ENCODE measurements at places on chromosomes 1 and 21.

DNA sequence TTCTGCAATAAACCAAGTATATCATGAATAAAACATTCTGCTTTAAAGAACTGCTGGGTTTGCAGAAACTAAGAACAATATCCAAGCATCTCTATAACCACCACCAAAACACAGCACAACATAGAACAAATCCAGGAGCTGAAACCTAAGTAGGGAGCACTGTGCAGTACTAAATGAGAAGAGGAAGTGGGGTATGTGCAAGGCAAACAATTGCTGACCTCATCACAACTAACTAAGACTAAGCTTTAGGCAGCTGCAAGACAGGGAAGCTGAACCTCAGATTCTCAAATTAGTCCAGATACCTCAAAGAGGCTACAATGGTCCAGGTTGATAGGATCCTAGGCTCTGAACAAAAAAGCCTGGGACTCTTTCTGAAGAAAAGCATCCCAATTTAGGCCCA is 172.6 kb downstream of the SLC44A5 start:
- DNase-seq, result no peak

- DNase-seq, result no peak
Measured at GRCh38 chr21:35663856-35664606, 396.3 kb downstream of the SETD4 start.

- DNase-seq, result no peak
Measured at GRCh38 chr1:205013683-205014367, 29.2 kb upstream of the CNTN2 start.

- DNase-seq, result no peak
Measured at GRCh38 chr1:192998536-192998935, 60.6 kb downstream of the UCHL5 start.

GRCh38 chr1:118717893-118718292 is 270.2 kb downstream of the TBX15 start:
- no peak for DNase-seq

DNA sequence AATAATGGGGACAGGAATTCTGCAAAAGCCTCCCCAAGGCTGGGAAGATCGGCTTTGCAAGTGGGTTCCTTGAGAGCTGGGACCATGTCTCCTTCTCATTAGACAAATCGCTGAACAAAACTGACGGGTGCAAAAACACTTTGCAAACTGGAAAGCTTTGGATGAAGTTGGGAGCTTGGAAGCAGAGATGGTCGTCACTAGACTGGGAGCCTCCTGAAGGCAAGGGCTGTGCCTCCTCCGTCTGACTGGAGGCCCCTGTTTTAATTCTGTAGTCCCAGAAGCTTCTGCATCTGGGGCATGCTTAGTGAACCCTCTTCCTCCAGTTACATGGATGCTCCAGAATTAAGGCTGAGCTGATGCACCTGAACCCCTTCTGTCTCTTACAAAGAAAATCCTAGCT is 82.3 kb upstream of the IFFO2 start:
- DNase-seq, result no peak

GRCh38 chr1:230540421-230541155 is 101.7 kb upstream of the COG2 start:
- DNase-seq, result no peak

DNA sequence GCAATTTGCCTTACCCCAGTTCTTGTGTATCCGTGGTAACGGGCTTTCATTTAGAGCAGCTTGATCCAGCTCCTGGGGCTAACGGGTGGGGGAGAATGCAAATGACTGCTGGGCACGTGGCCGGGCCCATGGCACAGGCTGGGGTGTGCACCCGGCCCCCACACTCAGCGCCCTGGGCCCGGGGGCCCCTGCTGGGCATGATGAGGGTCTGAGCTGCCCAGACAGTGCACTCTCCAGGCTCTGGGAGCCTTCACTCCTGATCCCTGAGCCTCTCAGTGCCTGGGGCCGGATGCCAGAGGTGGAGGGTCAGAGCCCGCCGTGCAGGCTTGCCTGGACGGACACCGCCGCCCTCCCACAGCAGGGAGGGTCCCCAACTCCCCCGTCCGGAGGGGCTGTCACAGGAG is 20.1 kb upstream of the PEX10 start:
- DNase-seq, result no peak

DNA sequence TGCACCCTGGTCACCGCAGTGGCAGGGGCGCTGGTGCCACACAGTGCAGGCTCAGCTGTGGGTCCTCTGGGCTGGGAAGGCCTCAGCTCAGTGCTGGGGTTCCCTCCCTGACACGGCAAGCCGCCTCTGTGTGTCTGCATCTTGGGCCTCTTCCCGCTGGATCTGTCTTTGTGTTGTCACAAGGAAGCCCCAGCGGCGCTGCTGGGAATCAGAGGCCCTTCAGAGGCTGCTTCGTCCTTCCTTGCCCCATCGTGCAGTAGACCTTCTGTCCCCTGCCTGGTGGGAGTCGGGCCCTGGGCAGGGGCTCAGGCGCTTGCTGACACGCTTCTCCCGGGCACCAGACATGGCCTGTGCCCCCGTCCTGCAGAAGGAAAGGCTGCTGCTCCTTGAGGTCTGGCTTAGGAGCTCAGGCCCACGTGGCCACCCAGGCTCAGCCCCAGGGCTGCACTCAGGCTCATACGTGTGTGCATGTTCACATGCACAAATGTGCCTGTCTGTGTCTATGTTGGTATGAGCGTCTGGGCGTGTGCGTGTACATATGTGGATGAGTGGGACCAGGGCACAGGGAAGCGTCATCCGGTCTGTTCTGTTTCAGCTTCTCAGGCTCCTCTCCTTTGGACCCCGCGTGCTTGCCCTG is 24.3 kb upstream of the DIP2A start:
- no peak for DNase-seq

GRCh38 chr1:15145327-15145726 is 8.2 kb upstream of the TMEM51 start:
- DNase-seq, result no peak

- no peak for DNase-seq
Measured at GRCh38 chr1:168688644-168689326, 40.2 kb downstream of the DPT start.

GRCh38 chr21:45359451-45360217 is 45.3 kb upstream of the COL18A1 start:
- no peak for DNase-seq

- DNase-seq, result no peak
Measured at GRCh38 chr21:45383615-45384201, 21.3 kb upstream of the COL18A1 start.

DNA sequence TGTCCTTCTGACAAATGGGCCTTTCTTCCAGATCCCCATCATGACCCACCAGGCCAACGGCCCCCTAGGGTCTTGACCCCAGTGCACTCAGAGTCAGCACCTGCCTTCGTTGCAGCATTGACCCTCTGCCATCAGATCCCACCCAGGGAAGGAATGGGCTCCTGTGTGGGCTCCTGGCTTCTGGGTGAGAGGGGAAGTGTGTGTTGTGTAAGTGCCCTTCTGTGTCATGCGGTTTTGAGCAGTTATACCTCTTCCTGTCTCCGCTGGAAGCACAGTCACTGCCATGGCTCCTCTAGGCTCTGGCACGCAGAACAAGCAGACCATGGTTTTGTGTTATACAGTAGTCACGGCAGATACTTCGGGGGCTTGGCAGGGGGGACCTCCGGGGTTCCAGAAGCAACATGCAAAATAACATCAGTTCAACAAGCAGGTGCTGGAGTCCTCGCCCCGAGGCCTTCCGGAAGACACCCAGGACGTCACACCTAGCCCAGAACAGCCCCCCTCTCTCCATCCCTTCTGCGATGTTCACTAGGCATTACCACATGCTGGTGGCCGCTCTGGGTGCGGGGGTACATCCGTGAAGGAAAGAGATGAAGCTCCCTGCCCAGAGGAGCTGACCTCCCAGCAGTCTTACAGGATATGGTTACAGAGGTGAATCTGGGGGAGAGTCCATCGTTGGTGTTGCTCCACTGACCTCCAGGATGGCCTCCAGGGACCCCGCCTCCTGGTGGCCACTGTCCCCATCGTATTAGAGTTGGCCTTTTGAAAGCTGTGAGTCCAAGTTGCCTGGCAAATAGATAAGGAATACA is 17.4 kb upstream of the KCNAB2 start:
- peak; percentile 18 for DNase-seq

- no peak for DNase-seq
Measured at GRCh38 chr1:23673086-23673813, 18.4 kb upstream of the RPL11 start.

- DNase-seq, result no peak
Measured at GRCh38 chr1:93652323-93652949, 29.2 kb downstream of the BCAR3 start.
